ENCODE measurements at places on chromosomes 1 and 21.

DNA sequence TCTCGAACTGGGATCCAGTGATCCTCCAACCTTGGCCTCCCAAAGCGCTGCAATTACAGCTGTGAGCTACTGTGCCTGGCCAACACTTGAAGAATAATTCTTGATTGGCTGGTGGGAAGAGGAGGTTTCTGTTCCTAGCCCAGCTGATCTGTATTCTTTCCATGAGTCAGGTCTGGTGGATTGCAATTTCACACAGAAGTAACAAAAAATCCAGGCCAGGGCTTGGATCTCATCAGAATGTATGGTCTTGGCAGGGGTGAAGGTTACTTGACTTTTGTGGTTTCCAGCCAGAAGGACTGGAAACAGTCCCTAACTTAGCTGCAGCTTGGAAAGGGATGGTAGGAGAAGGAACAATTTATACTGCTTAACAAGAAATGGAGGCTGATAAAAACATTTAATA lies 5.1 kb upstream of the HP1BP3 start:
- no peak for DNase-seq

DNA sequence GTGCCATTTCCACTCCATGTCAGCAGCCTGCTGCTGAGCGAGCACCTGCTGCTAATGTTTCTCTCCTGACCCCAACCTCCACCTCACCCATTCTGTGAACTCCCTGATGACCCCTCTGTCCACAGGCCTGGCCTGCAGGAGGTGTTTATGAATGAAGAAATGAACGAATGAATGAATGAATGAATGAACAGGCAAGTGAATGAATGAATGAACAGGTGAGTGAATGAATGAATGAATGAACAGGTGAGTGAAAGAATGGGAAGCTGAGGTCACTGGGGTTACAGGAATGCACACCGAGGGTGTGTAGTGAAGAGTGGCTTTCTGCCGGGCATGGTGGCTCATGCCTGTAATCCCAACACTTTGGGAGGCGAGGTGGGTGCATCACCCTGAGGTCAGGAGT lies 173.4 kb downstream of the IGSF21 start:
- DNase-seq, result no peak

GRCh38 chr1:63859480-63860275 lies 85.9 kb downstream of the ROR1 start:
- no peak for DNase-seq

GRCh38 chr1:187987236-187987776 lies 1158.6 kb downstream of the PLA2G4A start:
- DNase-seq, result no peak

DNA sequence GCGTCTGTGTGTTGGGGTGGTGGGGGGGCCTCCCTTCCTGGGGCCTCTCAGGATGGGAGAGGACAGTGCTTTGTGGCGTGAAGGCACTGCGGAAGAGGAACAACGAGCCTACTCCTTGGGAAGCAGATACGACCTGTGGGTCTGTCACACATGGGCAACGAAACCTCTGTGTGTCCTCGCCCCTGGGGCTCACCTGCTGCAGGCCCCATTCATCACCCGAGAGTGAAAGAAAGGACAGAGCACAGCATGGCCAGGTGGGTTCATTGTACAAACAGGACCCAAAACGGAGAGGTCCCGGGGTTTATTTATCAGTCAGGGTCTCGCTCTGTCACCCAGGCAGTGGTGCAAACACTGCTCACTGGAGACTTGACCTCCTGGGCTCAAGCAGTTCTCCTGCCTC lies 40.1 kb upstream of the LIN9 start:
- DNase-seq, result no peak

DNA sequence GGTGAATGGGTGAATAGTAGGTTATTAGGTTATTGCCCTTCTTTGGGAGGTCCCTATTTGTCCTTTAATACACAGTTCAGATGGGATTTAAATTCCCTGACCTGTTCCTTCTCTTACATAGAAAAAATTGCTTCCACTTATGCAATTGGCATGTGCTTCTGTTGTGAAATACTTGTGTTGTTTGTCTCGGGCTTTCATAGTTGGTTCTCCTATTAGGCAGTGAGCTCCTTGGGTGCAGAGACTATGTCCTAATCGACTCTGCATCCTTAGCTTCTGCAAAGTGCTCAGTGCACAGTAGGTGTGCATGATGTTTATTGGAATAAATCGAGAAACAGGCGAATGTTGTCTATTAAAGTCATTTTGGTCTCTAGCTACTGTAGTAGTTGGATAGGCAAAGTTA lies 1.3 kb upstream of the PDE4B start:
- DNase-seq, result no peak

DNA sequence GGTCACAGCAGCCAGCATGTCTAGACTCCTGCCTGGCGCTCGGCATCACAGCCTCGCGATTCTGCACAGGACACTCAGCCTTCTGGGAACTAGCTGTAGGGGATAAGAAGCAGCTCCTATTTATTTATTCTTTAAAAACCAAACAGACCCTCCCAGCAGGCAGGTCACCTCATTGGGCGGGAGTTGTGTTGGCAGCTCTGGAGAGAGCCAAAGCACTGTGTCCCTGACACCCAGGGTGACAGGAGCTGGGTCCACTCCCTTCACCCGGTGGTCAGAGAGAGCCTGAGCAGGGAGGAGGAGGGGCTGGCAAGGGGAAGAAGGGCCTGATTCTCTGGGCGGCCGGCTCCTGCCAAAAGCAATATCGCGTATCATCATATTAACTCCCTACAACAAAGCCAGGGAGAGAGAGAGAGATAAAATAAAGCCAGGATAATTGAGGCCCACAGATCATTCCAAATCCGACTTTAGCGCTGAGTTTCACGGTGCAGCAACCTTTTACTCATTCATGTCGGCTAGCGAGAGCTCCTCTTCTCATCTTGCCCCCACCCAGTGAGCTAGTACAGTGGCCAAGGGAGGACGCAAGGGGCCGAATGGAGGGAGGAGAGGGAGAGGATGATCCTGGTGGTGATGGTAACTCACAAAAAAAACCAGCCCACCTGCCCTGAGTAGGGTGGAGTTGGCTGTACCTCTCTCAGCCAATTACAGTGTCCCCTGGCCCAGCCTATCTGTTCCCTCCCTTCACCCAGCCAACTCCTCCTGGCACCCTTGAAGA lies 79.8 kb upstream of the IFFO2 start:
- no peak for DNase-seq

- no peak for DNase-seq
Measured at GRCh38 chr1:72197786-72198185, 84.6 kb downstream of the NEGR1 start.

DNA sequence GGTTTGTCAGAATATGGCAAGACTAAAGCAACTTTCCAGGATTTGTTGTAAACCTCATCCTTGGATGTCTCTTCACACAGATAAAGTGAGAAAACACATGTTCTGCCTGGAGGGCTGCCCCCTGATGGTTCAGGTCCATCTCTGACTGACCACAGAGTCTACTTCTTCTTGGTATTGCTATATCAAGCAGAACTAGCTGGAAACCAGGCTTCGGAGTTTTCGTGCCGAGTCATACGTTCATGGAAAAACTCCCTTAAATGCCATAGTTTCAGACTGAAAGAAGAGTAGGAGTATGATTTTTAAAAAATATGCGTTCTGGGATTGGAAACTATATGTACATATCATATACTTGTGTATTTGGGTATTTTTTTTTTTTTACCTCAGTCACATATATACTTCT lies 5.8 kb downstream of the OR10T2 start:
- no peak for DNase-seq

DNA sequence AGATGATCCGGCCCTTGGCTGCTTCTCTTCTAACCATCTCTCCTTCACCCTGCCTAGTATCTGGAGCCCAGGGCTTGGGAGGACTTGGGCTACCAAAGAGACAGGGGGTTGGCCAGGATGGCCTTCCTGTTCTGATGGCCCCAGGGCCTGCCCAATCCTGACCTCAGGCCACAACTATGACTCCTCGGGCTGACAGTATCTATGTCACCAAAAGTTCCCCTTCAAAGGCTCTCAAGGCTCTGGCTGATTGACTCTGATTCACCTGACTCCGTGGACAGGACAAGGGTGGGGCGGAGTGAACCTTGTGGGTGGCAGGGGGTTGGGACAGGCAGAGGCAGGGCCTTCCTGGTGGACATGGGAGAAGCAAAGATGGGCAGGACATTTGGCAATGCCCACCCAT lies 12.7 kb downstream of the MEF2D start:
- peak; percentile 28 for DNase-seq

DNA sequence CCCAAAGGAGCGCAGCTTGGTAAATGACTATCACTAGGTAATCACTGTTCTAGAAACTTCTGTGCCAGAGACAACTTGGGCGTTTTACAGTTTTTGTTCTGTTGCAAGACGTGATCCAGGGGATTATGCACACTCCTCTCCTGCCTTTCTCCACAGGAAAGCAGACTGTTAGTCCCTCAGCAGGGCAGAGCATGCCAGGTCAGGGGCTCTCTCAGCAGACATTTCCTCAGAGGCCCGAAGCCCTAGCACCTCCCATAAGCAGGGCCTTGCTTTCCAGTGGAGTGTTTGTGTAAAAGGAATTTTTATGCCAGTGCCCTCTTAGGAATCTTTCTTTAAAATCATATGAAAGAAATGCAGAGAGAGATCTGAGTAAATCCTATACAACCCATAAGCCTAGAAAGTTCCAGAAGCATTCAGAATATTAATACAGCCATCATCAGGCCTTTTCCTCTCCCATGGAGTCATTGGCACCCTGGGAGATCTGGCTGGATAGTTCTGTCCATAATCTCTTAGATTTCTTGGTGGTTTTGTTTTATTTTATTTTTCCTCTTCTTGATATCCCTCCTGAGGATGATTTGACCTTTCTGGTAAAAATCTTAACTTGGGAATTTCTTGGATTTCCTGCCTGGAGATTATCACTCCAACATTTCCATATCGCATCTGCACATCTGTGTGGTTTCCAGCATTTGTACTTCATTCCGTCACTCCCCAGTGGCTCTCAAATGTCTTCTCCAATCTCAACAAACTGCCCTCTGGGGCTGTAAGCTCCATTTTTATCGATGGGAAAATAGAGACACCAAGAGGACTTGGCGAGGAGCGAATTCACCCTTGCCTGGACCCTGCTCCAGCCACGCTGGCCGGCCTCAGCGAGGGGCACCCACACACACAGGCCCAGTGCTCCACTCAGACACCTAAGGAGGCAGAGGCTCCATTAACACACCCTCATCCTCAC lies 116.1 kb downstream of the PSMG1 start:
- DNase-seq, result no peak

DNA sequence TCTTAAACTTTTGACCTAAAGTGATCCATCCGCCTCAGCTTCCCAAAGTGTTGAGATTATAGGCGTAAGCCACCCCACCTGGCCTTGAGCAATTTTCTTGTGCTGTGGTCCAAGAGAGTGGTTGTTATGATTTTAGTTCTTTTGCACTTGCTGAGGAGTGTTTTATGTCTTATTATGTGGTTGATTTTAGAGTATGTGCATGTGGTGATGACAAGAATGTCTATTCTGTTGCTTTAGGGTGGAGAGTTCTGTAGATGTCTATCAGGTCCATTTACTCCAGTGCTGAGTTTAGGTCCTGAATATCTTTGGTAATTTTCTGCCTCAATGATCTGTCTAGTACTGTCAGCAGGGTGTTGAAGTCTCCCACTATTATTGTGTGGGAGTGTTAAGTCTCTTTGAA lies 11.2 kb upstream of the S100B start:
- no peak for DNase-seq

GRCh38 chr1:31952825-31953220 lies 14.7 kb upstream of the PTP4A2 start:
- DNase-seq, result no peak

- DNase-seq, result no peak
Measured at GRCh38 chr1:50110151-50110550, 1.4 kb downstream of the ELAVL4 start.

DNA sequence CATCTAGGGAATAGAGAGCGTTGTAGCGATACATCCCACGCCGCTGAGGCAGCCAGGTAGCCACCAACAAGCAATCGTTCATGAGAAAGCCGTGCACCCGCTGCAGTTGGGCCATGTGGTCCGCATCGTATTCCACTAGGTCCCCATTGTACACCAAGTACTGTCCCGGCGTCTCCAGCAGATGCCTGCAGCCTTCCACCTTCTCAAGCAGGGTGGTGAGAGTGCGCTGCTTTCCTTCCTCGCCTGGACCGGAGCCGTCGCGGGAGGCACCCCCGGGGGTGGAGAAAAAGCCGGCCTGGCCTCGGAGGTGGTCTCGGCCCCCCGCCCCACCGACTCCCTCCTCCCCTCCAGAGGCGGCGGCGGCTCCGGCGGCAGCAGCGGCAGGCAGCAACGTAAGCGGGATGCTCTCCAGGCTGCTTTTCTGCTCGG lies 595 bp downstream of the EXOC8 start:
- no peak for DNase-seq

- no peak for DNase-seq
Measured at GRCh38 chr1:44694863-44695478, 20.5 kb downstream of the ARMH1 start.

DNA sequence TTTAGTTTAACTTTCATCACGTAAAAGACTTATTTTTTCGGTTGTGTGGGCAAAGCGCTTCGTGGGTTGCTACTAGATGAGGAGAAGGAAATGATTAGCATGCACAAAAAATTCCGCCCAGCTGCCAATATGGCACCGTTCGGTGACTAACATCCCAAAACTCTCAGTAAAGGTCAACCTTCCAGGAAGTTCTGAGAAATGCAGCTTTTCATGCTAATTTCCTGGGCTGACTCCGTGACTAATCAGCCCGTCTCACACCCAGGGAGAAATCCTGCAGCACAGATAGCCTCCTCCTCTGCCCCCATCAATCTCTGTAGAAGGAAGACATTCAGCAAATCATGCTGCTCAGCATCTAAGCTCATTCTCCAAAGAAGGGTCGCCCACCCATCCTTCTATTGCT lies 34.1 kb downstream of the TMCO4 start:
- DNase-seq, result peak; percentile 51

DNA sequence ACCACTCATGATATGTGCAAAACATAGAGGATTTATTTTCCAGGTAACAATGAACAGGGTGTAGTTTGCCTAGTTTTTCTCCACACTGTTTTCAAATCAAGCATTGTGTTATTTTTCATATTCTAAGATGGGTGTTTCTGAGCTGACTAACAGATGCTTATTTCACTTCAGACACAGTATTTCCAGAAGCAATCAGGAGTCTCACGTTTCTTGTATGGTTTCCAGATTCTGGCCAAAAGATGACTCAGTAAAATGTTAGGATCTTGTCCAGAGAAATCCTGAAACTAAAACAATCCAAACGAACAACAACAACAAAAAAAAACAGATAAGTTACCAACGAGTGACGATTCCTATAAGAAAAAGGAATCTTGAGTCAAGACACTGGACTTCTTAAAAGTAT lies 5.3 kb downstream of the UTS2 start:
- no peak for DNase-seq

- no peak for DNase-seq
Measured at GRCh38 chr1:168482106-168482505, 61.7 kb downstream of the XCL2 start.

- no peak for DNase-seq
Measured at GRCh38 chr1:106526650-106527049, 529.8 kb upstream of the PRMT6 start.

GRCh38 chr1:206609229-206609991 lies 2.9 kb downstream of the EIF2D start:
- DNase-seq, result no peak

GRCh38 chr1:111110197-111110899 lies 29.5 kb downstream of the DRAM2 start:
- DNase-seq, result no peak

GRCh38 chr1:214882616-214883015 lies 199.9 kb upstream of the KCNK2 start:
- no peak for DNase-seq

GRCh38 chr1:167145965-167146364 lies 52.1 kb downstream of the STYXL2 start:
- DNase-seq, result no peak

GRCh38 chr21:34345892-34346291 lies 17.9 kb upstream of the KCNE2 start:
- no peak for DNase-seq

- no peak for DNase-seq
Measured at GRCh38 chr1:104028416-104029035, 278.8 kb downstream of the AMY1C start.

GRCh38 chr1:117389284-117389683 lies 22.0 kb downstream of the MAN1A2 start:
- no peak for DNase-seq

Data from activated naive CD4-positive, alpha-beta T cell treated with Interleukin-2 at 50 U/mL for 16 hours (primary cell).